ENCODE measurements at places on chromosomes 2 and 18. TPM values are rescaled to one million over a fixed set of nuclear protein-coding genes. Genes with fewer than 3 reads are reported as not detected.

DNA sequence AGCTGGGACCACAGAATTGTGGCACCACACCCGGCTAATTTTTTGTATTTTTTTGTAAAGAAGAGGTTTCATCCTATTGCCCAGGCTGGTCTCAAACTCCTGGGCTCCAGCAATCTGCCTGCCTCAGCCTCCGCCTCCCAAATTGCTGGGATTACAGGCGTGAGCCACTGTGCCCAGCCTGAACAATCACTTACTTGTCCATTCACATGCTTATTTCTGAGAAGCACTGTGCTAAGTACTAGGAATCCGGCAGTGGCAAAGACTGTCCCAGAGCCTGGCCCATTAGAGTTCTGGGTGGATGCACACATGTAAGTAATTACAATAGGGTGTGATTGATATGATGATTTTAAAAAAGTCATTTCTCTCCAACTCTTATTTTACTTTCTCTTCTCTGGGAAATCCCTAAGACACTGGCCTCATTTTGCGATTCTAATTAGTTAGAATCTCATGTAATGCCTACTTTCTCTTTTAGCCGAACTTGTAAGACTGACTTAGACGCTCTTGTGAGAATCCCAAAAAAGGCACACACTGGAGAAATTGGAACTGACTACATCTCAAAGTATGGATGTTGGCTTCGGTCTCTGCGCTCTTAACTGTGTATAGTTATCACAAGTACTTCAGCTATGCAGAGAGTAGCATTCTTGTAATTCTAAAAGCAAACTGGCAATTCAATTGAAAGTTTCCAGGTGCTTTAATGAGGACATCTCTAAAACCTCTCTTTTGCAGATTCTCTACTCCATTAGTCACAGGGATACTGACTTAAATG lies 567.7 kb downstream of the DCC start:
- no peak for DNase-seq

- DNase-seq, result no peak
Observed at GRCh38 chr2:59851836-59852475, 701.5 kb downstream of the BCL11A start.

DNA sequence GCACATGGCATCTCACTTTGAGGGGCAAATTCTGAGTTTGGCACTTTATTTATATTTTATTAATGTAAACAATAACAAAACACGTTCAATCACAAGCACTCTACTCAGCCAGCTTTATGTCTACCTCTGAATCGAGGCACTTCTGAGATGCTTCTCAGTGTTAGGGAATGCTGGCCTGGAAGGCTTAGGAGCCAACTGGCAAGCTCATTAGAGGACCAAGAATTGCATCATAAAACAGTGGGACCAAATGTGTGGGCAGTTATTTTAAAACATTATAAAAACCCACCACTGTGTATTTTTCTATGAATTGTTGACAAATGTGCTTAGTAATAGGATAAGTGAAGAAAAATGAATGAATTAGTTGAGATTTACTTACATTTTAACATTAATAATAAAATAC lies 46.8 kb upstream of the SMIM21 start:
- no peak for DNase-seq

The CROCC2 gene
- total RNA-seq, result not detected

The UNC80 gene
- not detected for total RNA-seq

The TANC1 gene
- 27.9 TPM for total RNA-seq

- no peak for DNase-seq
Observed at GRCh38 chr2:123928358-123928757, 96.7 kb upstream of the CNTNAP5 start.

The MYO1B gene
- 63.9 TPM for total RNA-seq

DNA sequence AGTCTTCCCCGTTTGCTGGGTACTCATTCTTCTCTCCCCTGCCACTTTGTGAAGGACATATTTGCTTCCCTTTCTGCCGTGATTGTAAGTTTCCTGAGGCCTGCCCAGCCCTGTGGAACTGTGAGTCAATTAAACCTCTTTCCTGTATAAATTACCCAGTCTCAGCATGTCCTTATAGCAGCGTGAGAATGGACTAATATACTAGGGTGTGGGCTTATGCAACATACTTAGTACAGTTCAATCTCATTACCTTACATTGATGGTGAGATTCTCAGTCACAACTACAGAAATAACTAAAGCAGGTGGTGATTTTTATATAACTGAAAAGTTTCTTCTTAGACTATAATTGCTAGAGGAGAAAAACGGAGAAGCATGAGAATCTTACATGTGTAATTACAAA lies 237.9 kb upstream of the MMADHC start:
- DNase-seq, result no peak

The CDH19 gene
- total RNA-seq, result 0.35 TPM

DNA sequence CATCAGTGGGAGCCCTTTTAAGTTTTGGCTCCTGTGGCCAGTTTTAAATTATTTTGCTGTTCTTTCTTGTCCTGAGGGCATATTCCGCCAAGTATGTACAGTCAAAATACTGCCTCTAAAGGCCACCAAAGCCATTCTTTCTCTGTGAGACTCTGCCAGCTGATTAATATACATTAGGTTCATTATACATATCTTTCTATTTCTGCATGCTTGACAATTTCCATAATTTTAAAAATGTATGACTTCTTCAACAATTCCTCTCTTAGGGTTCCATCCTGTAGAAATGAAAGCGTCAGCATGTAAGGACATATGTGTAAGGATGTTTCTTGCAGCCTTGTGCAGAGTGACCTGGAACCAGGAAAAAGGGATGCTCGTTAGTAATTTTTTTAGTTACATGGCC lies 291.9 kb downstream of the PHLPP1 start:
- no peak for DNase-seq

GRCh38 chr18:32238635-32239268 lies 48.9 kb downstream of the MEP1B start:
- no peak for DNase-seq

DNA sequence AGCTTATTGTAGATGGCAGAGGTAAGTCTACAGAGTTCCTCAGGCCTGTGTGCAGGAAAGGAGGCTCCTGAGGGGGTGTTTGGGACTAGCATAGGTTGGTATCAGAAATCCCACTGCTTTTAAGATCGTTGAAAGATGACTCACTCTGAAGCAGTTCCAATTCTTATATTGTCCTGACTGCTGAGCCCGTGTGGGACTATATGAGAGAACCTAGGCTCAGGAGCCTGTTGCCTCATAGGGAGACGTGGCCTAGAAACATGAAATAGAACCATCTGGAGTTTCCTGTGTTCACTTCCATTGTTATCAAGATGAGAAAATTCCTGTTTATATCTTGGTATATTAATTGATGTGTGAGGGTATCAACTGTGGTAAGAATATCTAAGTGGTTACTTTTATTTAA lies 5.7 kb downstream of the CCT7 start:
- DNase-seq, result no peak

The DSG1 gene
- total RNA-seq, result not detected

DNA sequence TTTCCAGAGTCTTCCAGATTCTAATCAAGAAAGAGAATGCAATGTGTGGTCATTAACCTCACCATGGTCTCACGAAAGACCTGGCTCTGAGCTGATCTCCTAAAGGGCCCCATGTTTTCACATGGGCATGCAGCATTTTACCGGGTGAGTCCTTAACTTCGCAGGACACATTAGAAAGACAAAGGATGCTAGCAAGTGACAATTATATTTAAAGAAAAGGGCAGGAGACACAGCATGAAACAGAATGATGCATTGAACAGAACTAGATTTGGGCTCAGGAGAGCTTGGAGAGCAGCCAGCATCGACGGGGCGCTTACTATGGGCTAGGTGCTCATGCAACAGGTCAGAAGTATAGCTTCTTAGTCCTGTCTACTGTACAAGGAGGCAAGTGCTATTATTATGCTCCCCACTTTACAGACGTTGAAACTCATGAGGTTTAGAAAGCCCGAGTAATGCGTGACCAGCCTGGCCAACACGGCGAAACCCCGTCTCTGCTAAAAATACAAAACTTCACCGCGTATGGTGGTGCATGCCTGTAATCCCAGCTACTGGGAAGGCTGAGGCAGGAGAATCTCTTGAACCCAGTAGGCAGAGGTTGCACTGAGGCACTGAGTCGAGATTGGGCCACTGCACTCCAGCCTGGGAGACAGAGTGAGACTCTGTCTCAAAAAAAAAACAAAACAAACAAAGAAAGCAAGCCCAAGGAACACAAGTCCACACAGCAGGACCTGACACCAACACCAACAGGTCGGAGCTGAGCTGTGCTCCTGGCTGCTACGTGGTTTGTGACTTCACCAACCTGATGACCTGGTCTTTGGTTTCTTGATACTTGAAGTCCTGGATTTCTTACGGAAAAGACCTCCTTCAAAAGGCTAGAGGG lies 16.1 kb downstream of the MBP start:
- DNase-seq, result no peak

The SCYGR4 gene
- not detected for total RNA-seq

The PHLPP1 gene
- total RNA-seq, result 7.0 TPM

- DNase-seq, result no peak
Observed at GRCh38 chr2:41836948-41837347, 210.9 kb upstream of the PKDCC start.

The RGPD4 gene
- not detected for total RNA-seq

The GPBAR1 gene
- total RNA-seq, result 34.8 TPM

DNA sequence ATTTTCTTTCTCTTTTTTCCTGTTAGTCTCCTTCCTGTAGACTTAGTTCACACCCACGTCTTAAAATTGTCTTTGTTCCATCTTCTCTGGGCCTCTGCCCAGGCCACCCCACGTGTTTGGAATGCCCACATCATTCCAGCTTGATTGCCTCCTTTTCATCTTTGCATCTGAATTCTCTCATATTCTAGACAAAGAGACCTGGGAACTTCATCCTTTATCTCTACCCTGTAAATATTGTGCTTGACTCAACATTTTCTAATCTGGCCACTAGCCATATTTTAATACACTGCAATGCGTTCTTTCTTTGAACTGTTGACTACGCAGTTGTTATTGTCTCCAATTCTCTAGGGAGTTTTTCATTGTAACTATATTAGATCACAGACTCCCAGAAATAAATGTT lies 187.5 kb upstream of the NRXN1 start:
- DNase-seq, result no peak

- DNase-seq, result no peak
Observed at GRCh38 chr18:70288171-70288850, 534 bp upstream of the SOCS6 start.

DNA sequence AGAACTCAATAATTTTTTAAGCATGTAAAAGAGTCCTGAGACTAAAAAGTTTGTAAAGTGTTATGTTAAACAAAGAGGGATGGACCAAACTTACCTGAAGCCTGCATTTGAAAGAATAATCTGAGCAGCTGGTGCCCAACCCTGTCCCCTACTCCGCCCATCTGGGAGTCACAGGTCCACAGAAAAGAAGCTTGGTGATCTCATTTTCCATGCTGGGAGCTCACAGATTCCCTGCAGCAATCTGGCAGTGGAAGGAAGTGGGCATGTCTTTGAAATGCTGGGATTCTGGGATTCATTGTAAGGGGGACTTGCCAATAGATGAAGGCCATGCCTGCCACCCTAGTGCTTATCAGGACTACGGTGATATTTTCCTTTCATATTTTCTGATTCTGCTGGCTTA lies 17.9 kb downstream of the CDH2 start:
- no peak for DNase-seq

DNA sequence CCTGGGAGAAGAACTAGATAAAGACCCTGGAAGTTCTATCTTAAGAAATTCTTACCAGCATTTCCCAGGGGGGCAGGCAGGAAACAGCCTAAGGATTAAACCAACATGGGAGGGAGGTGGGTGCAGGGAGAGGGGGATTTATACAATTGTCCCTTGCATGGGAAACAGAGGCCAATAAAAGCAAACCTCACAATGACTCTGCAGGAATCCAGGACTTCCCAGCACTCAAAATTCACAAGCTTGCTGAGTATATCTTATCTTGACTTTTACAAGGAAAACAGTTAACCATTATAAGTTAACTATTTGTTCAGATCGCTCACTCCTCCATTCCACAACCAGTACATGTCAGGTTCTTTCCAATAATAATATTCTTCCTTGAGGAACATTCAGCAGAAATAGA lies 241.3 kb downstream of the MREG start:
- DNase-seq, result no peak

The FLACC1 gene
- 2.8 TPM for total RNA-seq

- no peak for DNase-seq
Observed at GRCh38 chr2:85750587-85751575, 2.9 kb upstream of the ATOH8 start.

DNA sequence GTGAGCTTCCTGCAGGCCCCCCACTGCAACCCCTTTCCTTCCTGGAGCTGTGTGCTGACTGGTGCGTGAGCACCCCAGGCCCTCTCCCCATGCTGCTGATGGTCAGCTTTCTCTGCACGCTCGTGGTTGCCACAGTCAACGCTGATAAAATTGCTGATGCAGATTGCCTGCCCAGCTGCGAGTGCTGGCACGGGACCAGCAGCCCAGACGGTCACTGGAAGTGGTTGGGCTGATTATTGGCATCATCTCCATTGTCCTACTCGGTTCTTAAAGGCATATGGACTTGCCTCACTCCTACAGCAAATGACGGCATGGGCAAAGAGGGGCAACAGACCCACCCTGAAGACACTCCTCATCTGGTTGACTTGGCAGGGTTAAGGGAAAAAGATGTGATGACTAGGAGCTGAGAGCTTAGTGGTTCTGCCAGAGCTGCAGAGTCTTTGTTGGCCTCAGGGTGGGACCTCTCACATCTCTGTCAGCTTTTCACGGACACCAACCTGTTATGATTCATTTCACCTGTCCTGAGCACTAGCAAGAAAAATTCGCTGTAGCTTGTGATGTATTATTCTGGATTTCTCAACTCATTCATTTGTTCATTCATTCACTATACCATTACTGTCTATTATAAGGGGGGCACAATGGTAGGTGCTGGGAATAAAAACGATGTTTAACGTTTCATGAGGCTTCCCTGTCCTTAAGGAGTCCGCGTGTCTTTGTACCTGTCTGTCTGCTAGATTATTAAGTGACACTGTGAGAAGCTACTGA lies 38.4 kb downstream of the PAX8 start:
- DNase-seq, result peak; percentile 91

The CD207 gene
- total RNA-seq, result 0.29 TPM

- no peak for DNase-seq
Observed at GRCh38 chr2:145905371-145905770, 1385.5 kb upstream of the ZEB2 start.

DNA sequence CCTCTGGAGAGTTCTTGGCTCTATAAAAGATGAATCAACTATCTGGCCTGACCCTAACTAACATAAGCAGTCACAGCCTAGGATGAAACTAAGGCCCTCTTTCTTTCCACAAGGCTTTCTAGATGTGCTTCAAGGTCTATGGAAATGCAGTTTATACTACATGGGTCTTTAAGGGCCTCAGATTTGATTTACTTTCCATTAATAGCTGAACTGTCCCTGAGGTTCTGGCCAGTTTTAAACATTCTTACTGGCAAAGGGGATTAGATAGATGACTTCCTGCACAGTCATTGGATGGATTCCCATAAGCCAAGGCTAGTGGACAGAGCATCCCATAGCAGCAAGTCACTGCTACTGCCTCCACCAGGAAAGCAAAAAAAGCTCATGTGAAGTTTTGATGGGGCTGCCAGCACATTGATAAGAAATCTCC lies 38.1 kb upstream of the LCLAT1 start:
- DNase-seq, result no peak

DNA sequence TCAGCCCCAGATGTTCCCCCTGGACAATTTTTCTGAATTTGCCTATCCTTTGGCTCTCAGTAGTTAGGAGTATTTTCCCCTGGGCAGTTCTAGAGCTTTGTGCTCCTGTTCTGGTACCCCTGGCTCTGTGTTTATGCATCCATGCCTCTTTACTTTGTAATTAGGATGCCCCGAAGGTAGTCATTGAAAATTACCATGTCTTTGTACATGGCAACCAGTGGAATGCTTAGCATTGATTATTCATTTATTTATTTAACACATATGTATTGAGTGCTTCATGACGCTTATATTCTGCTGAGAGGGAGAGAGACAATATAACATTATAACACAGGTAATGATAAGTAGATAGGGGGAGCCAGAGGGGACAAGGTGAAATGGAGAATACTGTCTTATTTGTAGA lies 346.5 kb downstream of the PARD3B start:
- no peak for DNase-seq

Data from mesenteric fat pad (tissue), 1 donor.